ENCODE measurements at places on chromosomes 3 and 15. TPM values are rescaled to one million over a fixed set of nuclear protein-coding genes. Genes with fewer than 3 reads are reported as not detected.

The KLF15 gene
- total RNA-seq, result 3.6 TPM

The ITIH3 gene
- total RNA-seq, result 0.09 TPM

The PRRT3 gene
- total RNA-seq, result 2.1 TPM

The RARRES1 gene
- 166 TPM for total RNA-seq
